ENCODE measurements at places on chromosomes 4 and X.

GRCh38 chr4:139316733-139317132, 14.5 kb upstream of the NDUFC1 start:
- DNase-seq = no peak

DNA sequence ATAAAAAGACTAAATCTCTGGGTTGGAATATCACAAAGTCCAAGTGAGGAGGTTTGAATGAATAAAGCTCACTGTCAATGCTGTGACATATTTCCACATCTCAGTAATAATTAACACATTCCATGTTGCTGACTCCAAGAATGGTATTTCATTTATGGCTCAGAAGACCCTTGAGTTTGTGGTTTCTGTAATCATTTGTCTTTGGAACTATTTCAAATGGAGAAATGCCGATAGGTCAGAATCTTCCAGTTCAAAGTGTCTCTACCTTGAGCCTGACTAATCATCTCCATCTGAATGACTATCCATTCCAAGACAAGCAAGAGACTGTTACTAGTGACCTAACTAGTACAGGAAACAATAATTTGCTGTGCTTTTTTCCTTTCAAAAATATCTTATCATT, 24.2 kb upstream of the SLC2A9 start:
- no peak for DNase-seq

DNA sequence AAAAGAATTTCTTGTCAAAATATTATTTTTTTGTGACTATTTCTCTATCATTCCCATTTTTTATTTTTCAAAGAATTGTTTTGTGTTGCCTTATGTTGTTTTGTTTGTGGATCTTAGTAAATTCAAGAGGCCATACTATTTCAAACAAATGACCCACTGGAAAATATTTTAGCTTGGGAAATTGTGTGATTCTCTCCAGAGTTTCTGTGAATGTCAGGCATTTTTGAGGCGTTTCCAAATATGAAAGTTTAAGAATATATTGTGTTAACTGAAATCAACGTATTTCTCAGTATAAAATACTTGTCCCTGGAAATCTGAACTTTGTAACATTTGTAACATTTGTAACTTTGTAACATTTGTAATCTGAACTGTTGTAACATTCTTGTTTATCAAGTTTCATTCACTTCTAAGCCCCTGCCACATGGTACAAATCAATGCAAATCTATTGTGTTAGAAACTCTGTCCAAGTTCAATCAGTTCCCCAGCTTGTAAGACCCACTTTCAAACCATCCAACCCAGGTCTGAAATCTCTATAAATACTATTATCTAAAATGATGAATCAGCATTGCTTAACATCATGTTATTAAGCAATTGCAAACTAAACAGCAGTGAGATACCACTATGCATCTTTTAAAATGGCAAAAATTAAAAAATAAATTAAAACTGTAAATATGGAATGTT, 465.4 kb upstream of the GRID2 start:
- no peak for DNase-seq

DNA sequence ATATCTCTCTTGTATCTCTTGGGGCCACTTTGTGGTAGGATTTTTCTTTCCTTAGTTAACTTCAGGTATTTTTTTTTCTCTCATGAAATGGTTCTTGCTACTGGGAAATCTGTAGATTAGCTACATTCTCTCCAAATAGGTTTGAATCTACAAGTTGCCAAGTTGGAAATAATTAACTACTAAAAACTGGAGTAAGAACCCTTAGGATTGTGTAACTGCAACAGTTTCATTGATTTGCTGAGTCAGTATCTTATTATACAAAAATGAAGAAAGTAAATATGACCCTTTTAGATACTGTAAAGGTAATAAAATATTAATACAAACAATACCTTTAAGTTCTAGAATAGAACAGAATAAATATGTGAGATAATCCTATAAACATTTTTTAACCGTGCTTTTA, 327.9 kb downstream of the CXXC4 start:
- no peak for DNase-seq

DNA sequence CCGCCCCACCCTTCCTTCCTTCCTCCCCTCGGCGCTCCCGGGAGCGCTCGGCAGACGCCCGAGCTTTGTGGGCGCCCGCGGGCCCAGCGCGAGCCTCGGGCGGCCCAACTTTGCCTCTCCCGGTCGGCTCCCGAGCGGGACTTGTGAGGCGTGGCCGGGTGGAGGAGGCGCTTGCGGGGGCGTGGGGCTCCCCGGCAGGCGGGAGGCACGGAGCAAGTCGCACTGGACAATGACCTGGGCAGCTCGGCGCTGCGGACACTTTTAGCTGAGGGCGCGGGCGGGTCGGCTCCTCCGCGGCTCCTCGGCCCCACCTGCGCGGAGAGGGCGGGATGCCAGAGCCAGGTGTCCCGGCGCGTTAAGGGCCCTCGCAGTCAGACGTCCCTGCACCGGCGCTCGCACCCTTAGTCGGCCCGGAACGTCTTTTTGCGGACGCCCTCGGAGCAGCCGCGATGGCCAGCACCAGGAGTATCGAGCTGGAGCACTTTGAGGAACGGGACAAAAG, 385 bp downstream of the DCLK2 start:
- DNase-seq = peak; percentile 68

- no peak for DNase-seq
These were observed 49.8 kb downstream of the FGFRL1 start for GRCh38 chr4:1061056-1061700.

- no peak for DNase-seq
These were observed 18.4 kb upstream of the SLC6A14 start for GRCh38 chrX:116417968-116418367.

GRCh38 chrX:48597353-48598264, at the start of gene WDR13:
WDR13 (plus strand) TSS chrX:48597492; CDS start chrX:48597997, 505 bp downstream.
- DNase-seq = peak; percentile 87

DNA sequence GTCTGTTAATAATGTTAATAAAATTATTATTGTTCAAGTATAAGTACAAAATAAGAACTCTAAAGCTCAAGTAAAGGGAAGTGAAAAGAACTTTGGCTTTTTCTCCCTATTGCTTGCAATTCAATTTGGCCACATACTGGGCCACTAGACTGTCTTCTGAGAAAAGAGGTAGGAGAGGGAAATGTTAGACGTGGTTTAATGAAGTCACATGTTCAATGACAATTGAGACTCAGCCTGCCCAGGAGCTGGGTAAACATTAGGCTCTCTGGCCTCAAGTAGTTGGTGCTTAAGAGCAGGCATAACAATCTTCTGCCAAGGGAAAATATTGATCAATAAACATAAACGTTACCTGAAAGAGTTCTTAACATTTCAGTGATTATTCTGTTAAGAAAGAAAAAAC, 15.1 kb upstream of the PRSS12 start:
- no peak for DNase-seq

GRCh38 chr4:161442921-161443320, 720.9 kb downstream of the FSTL5 start:
- no peak for DNase-seq

GRCh38 chrX:39613482-39613995, 484.2 kb downstream of the BCOR start:
- DNase-seq = peak; percentile 58

GRCh38 chr4:60359746-60360367, 840.3 kb upstream of the ADGRL3 start:
- DNase-seq = no peak

DNA sequence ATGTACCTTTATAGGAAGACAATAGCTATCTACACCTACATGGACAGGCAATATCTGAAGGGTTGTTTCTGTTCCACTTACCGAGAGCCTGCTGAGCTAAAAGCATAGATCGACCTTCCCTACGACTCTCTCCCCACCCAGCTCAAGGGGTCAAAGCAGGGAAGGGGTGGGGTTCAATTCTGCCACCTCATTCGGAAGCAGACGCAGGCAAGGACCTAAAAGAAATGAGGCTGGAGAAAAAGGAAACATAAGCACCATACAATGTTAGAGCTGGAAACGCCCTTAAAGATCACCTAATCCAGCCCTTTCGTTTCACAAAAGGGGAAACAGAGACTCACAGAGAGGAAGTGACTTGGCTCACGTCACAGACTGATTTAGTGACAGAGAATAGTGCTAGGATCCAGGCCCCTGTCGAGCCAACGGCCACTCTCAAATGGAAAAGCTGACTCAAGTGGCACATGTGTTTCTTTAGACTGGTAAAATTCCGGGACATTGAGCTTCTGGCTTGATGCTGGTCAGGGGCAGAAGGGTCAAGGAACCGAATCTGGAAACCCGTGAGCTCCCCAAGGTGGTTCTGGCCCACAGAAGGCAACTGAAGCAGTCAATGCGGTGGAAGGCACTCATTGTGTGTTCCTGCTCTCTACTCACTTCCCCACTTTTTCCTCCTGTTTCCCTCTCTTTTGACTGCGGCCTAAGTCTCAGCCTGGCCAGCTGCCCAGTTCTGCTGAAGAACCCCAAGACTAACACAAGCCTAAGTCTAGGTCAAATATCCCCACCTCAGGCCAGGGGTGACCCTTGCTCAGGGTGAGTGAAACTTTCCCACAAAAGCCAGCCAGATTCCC, 7.5 kb downstream of the SEPTIN6 start:
- no peak for DNase-seq

DNA sequence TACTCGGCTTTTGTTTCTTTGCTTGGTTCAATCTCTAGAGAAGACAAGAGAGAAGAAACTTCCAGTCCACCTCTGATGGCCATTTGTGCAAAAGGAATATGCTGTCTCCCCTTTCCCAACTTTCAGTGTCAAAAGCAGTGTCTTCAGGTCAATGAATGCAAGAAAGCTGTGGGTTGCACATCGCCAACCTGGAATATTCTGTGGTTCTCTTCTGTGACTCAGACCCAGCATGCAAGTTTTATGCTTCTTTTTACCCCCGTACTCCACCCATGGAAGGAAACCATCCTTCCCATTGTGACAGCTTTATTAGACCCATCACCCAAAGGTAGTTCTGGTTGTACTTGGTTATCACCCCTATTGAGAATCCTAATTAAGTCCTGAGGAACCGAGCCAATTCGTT, 135.6 kb upstream of the MBNL3 start:
- DNase-seq = no peak

GRCh38 chr4:99201690-99202089, 17.4 kb downstream of the ADH6 start:
- DNase-seq = no peak

DNA sequence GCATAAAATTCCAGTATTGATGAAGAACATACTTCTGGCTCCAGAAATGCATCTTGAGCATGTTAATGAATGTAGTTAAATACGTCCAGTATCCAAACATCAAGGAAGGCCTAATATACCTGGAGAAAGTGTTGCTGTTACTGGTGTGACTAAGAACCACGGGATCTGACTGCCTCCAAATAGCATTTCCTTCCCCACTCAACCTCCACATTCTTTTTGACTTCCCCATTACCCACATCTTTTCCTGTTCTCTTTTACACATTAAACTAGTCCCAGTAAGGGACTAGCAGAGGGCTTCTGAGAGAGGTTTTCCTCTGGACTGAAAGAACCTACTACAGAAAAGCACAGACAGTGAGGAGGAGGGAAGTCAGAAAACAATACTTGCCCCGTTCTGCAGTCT, 482.8 kb upstream of the HTR2C start:
- no peak for DNase-seq

- no peak for DNase-seq
These were observed 72.9 kb downstream of the YIPF6 start for GRCh38 chrX:68571610-68572311.

DNA sequence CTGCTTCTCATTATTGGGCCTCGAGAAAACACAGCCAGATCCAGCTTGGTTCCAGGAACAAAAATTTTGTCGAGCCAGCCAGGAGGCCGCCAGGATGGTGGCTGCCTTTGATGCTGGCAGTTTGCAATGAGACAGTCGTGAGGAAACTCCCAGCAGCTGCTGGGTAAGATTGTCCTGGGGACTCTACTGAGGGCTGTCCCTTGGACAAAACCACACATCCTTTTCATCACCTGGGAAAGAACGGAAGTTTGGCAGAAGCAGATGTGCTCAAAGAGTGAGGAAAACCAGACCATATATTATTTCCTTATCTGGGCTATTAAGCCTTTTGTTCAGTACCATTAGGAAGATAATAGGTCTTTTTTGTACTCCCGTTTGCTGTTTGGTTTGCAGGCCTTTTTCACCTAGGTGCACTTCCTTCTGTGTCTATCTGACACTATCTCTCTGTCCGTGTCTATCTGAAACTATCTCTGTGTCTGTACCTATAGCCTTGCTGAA, 13.4 kb upstream of the PAPSS1 start:
- no peak for DNase-seq

GRCh38 chrX:66625525-66625924, 13.4 kb downstream of the EDA2R start:
- no peak for DNase-seq

GRCh38 chrX:109679820-109680219, 53.2 kb downstream of the ACSL4 start:
- DNase-seq = no peak

Measured in nephron progenitor cell (in vitro differentiated cells).